ENCODE measurements at places on chromosomes 5 and 9.

GRCh38 chr9:26775391-26775790 is 117.2 kb downstream of the CAAP1 start:
- peak; percentile 83 for DNase-seq

GRCh38 chr5:32843531-32843895 is 132.4 kb downstream of the NPR3 start:
- no peak for DNase-seq

GRCh38 chr5:140483055-140483454 is 64.4 kb upstream of the EIF4EBP3 start:
- DNase-seq = no peak

- no peak for DNase-seq
Observed at GRCh38 chr5:10374046-10375022, 20.8 kb downstream of the MARCHF6 start.

DNA sequence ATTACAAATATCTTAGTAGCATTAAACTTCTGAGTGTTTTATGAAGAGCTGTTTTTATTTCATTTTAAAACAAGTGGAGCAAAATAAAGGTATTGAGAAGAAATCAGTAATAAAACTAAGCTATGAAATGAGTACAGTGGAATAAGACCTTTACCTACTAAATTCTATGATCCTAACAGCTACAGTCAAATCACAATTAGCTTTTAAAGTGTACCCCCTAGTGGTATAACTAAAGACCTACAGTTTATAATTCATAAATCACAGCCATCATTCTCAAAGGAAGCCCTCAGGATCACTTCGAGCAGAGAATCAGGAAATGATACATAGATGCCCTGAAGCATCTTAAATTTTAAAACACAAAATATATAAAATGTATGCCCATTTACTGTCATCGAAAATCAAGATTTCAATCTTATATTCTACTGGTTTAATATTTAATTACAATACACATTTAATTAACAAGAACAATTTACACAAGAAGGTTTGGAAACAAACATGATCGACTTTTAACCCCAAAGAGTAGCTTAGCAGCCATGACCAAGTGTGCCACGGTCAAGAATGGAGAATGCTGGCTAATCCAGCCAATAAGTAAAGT is 12.3 kb downstream of the CCNH start:
- DNase-seq = no peak
